ENCODE measurements at places on chromosomes 3 and 15.

DNA sequence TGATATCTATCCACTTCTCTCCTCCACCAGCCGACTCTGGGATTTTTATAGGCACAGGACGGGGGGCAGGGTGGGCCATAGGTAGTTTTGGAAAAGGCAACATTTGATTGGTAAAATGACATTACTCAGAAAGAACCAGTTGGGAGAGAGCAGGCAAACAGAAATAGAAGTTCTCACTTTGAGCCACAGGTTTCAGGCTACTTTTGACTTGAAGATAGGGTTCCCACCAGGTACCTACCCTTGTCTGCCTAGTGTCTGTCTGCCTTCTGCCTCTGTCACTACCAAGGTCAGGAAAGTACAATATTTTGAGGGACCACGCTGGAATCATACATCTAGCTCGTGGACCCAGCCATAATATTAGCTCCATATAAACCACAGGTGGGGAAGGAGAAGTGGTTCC lies 412.9 kb upstream of the GRM7 start:
- DNase-seq = no peak

DNA sequence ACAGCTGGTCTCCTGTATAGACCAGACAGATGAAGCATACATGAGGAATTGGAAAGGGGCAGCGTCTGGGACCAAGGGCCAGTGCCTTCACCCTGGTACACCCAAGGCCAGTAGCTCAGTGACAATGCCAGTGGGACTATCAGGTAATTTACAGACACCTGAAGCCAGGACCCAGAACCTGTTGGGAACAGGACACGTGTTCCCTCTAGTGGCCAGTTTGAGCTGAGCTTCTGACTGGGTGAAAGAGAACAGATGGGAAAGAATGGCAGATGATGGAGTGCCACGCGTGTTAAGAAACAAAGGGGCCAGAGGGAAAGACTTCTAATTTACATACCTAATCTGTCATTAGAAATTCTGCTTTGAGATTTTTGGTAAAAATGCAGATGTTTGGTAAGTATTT lies 5.1 kb upstream of the SLC25A38 start:
- DNase-seq = no peak

- DNase-seq = no peak
Observed at GRCh38 chr3:58082047-58082446, 73.8 kb downstream of the FLNB start.

GRCh38 chr3:136893848-136894443 lies 31.9 kb downstream of the NCK1 start:
- DNase-seq = no peak

DNA sequence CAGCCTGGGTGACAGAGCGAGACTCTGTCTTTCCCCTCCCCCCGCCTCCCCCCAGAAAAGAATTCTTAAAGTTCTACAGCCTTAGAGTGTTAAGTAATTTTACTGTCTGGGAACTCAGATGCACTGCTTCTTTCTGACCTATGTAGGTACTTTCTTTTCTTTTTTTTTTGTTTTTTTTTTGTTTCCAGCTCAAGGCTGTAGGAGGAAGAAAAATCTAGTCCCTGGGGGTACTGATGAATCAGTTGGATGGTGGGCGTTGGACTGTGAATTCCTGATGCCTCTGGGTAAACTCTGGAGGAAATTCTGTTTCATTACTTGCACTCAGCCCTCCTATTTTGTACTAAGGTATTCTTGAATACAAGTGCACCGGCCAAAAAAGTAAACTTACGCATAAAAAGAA lies 10.8 kb downstream of the GHRL start:
- DNase-seq = no peak

GRCh38 chr15:93497291-93497690 lies 408.3 kb upstream of the RGMA start:
- DNase-seq = no peak

DNA sequence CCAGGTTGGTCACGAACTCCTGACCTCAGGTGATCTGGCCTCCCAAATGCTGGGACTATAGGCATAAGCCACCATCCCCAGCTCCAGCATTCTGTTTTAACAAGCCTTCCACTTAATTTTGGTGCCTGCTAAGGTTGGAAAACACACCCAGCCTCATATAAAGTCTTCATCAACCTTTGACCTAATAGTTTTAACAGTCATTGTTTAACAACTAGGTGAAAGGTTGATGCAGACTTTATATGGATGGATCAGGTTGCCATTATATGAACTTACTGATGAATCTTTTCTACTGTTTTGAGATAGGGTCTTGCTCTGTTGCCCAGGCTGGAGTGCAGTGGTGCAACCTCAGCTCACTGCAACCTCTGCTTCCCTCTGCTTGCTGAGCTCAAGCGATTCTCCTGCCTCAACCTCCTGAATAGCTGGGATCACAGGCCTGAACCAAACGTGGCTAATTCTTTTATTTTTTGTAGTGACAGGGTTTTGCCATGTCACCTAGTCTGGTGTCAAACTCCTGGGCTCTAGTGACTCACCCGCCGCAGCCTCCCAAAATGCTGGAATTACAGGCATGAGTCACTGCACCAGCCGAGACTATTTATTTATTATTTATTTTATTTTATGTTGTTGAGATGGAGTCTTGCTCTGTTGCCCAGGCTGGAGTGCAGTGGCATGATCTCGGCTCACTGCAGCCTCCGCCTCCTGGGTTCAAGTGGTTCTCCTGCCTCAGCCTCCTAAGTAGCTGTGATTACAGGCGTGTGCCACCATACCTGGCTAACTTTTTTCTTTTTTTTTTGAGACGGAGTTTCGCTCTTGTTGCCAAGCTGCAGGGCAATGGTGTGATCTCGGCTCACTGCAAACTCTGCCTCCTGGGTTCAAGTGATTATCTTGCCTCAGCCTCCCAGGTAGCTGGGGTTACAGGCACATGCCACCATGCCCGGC lies 3.1 kb upstream of the RPAP1 start:
- no peak for DNase-seq

GRCh38 chr3:149198611-149199010 lies 23.0 kb downstream of the CP start:
- DNase-seq = no peak

- DNase-seq = peak; percentile 32
Observed at GRCh38 chr15:32730677-32731654, 13.2 kb downstream of the GREM1 start.

GRCh38 chr15:56236197-56236596 lies 7.5 kb downstream of the RFX7 start:
- DNase-seq = no peak

DNA sequence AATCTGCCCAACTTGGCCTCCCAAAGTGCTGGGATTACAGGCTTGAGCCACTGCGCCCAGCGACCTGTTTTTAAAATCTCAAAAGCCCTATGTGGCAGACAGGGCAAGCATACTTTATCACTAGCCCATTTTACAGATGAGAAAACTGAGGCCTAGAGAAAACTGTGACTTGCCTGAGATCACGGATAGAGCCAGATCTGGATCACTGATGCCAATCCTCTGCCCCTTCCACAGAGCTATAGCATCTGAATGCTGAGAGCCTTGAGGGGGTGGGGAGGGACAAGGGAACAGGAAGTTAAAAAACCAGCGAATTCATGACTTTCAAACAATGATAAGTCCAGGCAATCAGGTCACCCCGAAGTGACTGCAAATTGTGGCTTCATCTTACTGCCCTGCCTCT lies 7.3 kb downstream of the ANKRD63 start:
- DNase-seq = no peak

All from DMS153 (cell line).